ENCODE measurements at places on chromosomes 7 and 10.
A peak's percentile ranks its signal among the peaks of the same experiment; 100 is the strongest.

- DNase-seq: no peak
Observed at GRCh38 chr7:16929146-16929762, 47.5 kb upstream of the AGR3 start.

- no peak for DNase-seq
Observed at GRCh38 chr10:58851606-58852005, 324.8 kb upstream of the PHYHIPL start.

DNA sequence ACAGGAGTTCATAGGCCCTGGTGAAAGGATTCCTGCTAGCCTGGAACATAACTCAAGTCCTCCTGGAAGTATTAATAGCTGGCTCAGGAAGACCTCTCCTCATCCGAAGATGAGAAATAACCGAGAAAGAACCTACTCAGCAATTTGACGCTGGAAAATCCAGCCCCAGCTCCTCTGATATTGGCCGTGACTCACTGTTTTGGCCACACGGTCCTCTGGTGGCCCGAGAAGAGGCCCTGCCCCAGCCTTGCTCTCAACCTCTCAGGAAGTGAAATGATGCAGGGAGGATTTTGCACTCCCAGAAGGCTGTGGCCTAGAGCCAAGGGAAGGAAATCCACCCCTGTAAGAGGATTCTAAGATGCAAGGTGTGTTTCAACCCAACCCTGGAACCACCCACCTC is 121.6 kb downstream of the MTPAP start:
- no peak for DNase-seq

- DNase-seq: no peak
Observed at GRCh38 chr10:44261296-44261695, 123.6 kb downstream of the CXCL12 start.

DNA sequence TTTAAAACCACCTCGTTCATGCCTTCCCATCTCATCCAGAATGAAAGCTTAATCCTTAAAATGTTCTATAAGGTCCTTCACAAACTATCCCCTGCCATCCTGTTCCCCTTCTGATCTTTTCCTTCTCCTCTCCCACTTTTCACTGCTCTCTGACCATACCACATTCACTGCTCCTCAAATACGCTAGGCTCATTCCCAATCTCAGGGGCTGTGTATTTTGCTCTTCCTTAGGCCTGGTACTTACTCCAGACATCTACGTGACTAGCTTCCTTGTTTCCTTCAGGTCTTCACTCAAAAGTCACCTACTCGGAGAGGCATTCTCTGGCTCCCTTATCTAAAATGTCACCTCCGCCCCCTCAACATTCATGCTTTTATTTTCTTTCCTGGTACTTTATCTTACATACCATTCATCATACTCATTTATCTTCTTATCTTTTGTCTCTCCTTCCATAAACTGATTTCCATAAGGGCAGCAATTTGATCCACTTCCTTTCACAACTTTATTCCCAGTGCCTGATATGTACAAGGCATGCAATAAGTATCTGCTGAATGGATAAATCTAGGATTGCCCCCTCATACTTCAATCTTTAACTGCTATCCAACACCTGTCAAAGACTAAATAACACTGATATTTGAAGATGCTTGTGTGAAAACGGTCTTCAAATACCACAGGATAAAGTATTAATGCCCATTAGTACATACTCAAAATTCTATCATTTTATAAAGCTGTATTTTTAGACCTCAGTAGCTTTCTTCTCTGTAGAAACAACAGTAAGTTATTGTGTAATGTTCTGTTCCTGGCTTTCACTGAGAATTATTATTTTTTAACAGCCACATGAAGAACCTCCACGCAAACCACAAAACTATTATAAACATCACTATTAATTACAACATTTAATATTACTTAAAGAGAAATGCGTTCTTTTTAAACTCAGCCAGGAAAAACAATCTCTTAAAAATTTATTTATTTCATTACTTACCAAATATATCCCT is 27.0 kb downstream of the JMJD1C start:
- DNase-seq: no peak

GRCh38 chr10:114245121-114245791 is 6.2 kb downstream of the VWA2 start:
- DNase-seq: no peak

- no peak for DNase-seq
Observed at GRCh38 chr7:116265881-116266280, 55.5 kb downstream of the TES start.

- DNase-seq: no peak
Observed at GRCh38 chr10:12638781-12639180, 289.4 kb downstream of the CAMK1D start.

DNA sequence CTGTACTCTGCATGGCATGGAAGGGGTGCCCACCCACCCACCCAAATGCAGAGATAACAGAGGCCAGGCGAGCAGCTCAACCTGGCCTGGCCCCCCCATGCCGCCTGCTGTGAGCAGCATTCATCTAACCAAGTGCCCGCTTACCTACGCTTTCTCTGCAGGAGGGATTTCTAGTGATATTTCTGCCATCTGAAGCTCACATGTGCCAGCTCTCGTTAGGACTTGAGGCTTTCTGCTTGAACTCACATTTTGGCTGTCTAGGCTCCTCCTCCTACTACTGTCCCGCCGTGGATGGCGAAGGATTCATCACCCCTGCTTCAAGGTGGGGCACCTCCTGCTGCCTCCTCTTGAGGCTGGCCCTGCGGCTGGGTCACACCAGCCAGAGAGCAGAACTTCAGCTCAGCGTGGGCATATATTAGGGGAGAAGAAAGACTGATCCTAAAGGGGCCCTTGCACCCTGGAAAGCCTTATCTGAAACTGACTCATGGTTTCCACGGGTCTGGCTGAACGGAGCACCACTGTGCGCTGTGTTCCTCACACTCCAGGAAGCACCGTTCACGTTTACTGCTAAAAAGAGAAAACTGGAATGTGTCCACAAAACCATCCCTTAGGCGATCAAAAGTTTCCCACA is 45.5 kb downstream of the CTBP2 start:
- DNase-seq: no peak

DNA sequence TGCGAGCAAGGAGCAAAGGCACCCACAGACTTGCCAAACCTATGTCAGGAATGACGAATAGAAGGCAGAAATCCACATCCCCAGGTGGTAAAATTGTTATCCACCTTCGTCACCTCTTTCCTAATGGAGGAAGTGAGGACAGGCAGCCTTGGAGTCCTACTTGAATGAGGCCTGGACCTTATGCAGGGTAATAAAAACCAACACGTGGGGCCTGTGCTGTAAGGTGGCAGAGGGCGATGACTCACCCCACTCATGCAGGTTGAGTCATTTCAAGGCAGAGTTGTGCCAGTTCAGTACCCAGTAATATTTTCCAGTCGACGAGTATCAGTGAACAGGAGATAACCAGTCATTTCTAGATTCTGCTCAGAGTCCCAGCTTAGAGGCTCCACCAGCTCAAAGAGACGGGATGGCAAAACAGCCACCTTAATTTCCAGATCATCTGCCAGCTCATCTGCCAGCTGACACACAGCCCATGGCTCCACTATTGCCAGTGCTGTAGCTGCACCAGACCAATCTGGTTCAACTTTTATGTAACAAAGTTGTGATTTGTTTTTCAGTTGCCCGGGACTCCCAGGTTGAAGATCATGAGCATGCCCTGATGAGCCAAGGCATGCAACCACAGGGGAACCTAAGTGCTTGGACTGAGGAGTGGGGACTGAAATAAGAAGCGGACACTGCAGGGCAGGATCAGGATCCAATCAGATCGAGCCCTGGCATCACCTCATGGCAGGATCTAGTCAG is 176.2 kb upstream of the ITGB1 start:
- peak; percentile 52 for DNase-seq

GRCh38 chr10:129740532-129741279 is 223.4 kb downstream of the EBF3 start:
- no peak for DNase-seq

DNA sequence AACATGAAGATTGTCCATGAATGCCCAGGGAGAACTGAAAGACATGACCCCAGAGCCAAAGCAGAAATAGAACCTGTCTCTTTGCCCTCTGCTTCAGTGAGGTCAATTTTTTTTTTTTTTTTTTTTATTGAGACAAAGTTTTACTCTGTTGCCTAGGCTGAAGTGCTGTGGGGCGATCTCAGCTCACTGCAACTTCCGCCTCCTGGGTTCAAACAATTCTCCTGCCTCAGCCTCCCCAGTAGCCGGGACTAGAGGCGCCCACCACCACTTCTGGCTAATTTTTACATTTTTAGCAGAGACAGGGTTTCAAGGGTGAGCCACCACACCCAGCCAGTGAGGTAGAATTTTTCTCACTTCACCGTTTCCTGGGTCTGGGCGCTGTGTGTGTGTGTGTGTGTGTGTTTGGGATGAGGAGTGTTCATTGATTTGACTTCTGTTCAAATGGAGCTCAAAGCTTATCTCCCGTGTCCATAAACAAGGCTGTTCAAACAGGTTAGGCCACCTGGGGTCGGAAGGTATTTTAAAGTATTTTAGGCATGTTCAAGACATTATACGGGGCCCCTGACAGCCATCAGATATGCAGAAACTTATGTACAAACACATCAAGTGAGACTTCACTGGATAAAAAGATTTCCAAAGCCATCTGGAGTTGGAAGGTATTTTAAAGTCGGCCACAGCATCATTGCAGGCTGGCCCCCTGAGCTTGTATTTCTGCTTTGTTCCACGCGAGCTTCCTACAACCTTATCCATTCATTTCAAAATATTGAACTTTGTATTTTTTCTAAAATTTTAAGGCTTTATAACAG is 93.8 kb downstream of the MAP3K8 start:
- no peak for DNase-seq

DNA sequence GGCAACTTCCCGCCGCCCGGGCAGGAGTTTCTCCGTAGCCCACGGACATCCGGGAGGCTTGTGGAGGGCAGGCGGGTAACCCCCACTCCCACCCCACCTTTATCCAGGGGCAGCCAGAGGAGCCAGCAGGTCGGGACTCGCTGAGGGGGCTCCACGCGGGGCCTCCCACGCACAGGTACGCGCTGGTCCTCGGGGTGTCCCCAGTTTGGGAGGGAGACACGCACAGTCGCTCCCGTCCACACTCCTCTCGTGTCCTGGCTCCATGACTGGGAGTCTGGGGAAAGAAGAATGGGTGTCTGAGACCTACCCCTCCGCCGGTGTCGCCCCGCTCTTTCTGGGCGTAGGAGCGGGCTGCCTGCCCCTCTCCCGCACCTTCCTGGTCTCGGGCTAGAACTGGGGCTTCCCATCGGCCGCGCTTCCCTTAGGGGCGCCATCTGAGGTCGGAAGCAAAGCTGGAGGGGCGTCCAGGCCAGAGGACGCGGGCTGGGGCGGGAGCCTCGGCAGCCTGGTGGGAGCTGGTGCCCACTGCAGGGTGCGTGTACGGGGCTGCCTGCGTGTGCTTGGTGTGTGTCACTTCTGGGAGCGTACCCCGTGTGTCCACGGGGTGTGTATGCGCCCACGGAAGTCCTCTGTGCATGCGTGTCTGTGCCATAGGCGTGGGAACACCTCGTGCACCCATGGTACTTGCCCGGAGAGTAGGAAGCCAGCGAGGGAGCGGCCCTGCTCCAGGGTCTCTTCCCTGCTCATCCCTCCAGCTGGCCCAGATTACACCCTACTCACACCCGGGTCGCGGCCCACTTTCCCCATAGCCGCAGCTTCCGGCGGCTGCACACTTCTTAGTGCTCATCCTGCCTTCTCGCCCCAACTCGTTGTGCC is 73.0 kb upstream of the LEP start:
- DNase-seq: no peak

DNA sequence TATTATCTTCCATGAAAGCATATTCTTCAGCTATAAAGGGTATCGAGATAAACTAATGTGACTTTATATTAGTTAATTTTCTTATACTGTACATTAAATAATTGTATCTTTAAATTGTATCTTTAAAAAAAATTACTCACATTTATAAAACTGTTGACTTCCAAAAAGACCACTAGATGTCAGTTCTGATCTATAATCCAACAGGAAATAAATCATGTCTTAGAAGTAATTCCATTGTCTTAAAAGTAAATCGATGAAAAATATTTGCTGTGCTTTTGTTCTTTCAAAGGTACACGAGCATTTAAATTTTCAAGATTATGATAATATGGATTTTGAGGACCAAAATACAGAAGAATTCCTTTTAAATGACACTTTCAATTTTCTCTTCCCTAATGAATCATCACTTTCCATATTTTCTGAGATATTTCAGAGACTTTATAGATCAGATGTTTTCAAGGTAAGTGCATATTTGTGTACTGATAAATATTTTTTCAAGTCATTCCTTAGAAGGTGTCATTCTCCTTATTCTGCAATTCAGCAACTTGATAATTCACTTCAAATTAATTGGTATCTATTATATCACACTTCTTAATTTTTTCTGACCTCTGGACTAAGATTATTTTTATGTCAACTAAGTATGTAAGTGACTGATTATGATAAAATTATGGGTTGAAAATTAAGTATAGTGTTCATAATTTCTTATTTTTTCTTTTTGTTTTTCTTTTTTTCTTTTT is 138.5 kb downstream of the CPED1 start:
- DNase-seq: no peak

DNA sequence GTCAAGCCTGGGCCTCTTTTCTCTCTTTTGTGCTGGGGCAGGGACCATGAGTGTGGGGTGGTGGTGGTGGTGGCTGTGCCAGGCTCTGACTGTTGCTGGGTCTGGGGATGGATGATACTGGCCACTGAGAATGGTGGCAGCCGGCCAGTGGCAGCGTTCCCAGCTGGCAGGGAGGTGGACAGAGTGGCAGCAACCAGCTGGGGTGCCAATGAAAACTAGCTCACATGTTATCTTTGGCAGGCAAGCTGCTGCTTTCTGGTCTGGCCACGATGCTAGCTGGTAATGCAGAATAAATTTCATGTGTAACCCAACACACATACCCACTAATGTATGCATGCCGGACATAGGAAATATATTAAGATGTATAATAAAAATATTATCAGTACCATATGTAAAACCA is 95.0 kb upstream of the SLC26A5 start:
- no peak for DNase-seq

DNA sequence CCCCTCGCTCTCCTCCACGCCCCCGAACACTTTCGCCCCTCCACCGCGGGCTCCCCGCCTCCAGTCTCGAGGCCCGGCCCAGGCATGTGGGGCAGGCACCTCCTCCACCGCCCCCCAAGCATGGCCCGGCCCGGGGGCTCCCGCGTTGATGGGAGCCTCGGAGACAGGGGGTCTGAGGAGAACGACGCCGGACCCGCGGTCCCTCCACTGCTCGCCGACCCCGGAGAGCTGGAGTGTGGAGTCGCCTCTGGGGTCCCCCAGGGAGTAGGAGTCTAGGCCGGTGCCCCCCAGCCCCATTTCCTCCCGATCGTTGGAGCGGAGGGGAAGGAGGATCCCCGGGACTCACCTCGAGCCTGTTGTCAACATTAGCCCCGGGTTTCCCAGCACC is 206 bp downstream of the UPF2 start:
- peak; percentile 32 for DNase-seq
